ENCODE measurements at places on chromosomes 1 and 21.
A peak's percentile ranks its signal among the peaks of the same experiment; 100 is the strongest.

DNA sequence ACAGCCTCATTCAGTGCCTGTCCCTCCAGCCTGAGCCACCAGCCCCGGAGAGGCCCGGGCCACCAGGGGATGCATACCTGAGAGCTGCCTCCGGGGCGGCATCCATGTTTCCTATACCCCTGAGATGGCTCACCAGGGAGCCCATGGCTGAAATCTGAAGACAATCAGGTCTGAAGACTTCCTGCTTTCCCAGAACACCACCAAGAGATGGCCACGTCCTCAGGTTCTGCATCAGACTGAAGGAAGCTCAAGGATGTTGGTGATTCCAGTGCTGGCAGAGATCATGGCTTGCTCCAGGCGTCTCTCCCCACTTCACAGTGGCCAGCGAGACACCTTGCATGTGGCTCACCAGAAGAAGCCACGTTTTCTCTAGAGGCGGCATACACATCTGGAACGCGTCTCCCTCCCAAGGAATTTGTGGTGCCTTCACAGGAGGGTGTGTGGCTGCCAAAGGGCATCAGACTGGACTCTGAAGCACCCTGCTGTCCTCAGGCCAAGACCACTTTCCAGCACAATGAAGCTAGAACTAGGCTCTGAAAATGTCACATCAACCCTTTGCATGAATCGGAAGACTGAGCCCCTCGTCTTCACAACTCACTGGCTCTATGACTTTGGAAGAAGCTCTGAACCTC lies 170.7 kb upstream of the IRF2BP2 start:
- no peak for DNase-seq

DNA sequence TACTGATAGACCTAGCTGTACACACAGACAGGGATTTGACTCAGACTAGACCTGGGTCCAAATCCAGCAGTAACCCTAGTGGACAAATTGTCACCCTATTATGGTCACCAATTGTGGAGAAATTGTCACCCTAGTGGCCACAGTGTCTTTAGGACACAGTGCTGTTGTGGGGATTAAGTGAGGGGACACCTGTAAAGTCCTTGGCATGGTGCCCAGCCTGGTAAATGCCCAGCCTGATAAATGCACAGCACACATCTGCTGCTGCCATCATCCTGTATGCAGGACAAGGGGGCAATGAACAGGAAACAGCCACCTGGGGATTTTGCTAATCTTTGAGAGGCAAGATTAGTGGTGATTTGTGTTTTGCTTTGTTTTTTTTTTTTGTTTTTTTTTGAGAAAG lies 2.3 kb downstream of the TMEM61 start:
- peak; percentile 86 for DNase-seq

- DNase-seq: no peak
Observed at GRCh38 chr1:47351305-47351704, 17.7 kb downstream of the CMPK1 start.

GRCh38 chr1:18452550-18452949 lies 28.2 kb upstream of the KLHDC7A start:
- DNase-seq: peak; percentile 67

DNA sequence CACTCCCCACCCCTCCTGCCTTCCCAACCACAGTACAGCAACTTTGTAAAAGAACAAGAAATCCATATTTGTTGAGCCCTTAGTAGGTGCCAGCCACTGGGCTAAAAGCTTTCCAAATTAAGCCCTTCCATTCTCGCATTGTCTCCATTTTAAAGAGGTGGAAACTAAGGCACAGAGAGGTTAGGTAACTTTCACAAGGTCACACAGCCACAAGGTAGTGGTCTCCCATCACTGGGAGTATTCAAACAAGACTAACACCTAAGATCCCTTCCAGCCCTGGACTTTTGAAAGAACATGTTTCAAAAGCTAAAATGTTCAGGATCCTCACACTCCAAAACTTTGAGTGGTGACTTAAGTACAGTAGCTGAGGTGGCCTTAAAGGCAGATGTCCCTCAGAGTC lies 3.2 kb downstream of the SDC3 start:
- no peak for DNase-seq

- no peak for DNase-seq
Observed at GRCh38 chr1:198641501-198641900, 2.7 kb downstream of the PTPRC start.

- no peak for DNase-seq
Observed at GRCh38 chr1:109929588-109930251, 19.1 kb downstream of the CSF1 start.

DNA sequence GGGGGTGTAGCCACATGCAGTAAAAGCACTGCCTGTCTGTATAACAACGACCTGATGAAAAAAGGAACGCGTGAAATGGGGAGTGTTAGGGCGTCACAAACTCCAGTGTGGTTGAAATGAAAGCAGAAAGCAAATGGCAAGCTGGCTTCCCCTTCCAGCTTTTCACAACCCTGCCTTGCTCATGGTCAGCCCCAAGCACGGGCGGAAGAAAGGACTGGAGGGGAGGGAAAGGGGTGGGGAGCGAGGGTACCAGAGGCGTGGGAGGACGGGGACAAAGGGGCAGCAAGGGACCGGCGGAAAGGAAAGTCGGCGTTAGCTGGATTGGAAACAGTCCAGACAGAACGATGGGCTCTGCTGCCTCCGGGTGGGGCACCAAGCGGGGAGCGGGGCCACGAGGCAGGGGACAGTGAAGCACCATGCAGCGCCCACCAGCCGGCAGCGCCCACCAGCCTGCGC lies 9.6 kb downstream of the VPS26C start:
- no peak for DNase-seq

All from NCI-H2171 treated with DMSO at 0.1 percent for 48 hours (cell line).